CD4-positive, alpha-beta T cell treated with Interleukin-2 at 100 ng/mL for 4 hours (primary cell): ENCODE measurements at places on chromosomes 11 and 22.

DNA sequence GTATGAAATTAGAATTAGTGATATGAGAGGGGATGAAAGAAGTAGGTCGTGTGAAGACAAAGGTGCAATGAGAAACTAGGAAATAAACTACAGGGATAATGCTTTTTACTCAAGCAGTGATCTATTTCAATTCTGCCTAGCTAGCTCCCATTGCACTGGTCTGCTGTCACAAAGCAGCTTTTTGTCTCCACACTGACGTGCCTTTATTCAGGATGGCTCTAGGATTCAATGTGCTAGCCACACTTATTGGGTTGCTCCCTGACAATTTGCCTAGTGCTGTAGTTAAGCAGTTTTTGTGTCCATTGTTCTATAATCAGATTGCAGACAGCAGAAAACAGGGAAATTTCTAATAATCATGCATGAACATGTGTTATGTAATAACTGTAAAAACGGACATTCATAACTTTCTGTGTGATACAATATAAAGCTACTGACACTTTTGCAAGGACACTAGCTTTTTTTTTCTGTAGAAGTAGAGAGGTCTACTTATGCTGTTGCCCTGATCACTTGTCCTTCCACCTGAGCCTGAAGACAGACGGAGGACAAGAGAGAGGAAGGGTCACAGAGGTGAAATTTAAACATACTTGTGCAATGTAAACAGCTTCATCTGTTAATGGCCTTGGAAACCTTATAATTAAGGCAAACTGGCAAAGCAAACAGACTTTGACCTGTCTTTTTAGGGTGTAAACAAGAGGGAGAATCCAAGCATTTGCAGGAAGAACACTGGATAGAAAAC, 269.6 kb downstream of the LRRC4C start:
- DNase-seq = no peak

DNA sequence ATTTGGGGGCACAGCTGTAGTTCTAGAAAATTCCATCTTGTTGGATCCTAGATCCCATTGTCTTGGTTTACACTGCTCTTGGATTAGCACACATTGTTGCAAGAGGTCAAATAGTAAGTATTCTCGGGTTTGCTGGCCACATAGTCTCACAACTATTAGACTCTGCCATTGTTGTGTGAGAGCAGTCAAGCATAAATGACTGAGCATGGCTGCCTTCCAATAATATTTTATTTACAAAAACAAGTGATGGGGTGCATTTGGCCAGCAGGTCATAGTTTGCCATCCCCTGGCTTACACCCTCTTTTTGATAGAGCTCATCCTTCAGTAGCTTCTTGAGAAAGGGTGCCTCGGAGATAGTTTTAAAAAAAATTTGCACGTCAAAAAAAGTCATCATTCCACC, 77.9 kb upstream of the ALX4 start:
- DNase-seq = no peak

DNA sequence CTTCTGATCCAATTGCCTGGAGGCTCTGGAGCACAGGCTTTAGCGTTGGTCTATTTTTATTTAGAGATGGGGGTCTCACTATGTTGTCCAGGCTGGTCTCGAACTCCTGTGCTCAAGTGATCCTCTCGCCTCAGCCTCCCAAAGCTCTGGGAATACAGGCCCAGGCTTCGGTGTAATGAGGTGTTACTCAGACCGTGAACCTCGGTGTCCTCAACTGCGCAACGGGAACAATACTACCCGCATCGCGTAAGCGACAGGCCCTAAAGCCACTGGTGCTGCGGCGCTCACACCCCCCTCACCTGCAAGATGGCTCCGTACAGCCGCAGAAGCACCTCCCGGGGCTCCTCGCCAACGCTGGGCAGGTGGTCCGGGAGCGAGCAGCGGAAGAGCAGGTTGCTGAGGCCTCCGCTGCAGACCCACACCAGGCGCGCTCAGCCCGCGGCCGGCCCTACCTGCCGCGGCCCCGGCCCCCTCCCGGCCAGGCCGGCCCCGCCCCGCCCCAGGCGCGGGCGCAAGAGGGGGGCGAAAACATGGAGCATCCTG, 628 bp downstream of the CHKB start:
- DNase-seq = peak; percentile 30

GRCh38 chr11:86162239-86162638, 82.3 kb upstream of the EED start:
- no peak for DNase-seq

- DNase-seq = no peak
Measured at GRCh38 chr11:76806131-76806530, 23.0 kb downstream of the TSKU start.

DNA sequence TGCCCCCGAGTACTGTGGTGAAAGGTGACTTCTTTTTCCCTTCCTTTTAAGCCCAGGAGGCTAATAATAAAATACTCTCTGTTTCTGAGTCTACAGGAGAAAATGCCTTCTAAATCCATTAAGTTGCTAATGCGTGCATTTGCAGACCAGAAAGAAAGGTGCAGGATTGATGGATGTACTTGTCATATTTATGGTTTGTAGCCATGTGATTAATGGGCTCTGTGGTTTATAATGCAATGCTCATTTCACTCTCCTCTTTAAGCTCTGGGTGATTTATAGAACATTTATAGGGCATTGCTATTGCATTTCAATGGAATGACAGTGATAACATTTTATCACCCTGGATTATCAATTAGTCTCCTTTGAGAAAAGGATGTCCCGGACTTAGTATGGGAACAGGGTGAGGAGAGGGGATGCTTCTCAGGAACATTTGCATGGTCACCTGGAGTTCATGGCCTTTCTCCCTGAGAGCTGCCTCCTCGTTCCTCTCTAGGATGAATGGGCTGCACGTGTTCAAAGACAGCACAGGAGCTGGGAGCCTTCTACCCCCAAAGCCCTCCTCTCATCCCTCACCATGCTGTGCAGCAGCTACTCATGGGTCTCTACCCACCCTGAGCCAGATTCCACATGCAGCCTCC, 82.8 kb upstream of the HMGXB4 start:
- DNase-seq = no peak

DNA sequence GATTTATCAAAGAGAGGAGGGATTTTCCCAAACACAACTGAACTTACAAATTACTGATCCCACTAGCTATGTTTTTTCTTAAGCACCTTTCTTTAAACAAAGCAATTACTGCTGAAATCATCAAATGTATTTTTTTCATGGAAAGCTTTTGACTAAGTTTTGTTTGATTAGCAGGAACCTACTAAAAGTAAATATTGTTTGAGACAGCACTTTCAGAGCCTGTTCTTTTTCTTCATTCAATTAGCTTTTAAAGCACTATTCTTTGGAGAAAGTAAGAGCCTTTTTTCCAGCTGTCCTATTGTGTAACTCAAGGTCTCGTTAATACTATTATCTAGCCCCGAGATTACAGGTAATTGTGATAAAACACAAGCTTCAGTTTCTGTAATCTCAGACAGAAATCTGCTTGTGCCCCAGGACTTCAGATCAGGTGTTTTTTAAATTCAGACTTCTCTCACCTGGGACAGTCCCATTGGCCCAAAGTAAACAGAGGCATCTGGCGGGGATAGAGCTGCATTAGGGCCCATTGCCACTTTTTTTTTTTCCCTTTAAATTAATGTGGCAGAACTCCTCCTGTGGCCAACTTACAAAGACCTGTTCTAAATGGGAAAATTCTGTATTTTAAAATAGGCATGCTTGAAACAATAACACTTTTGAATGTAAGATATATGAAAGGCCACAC, 11.0 kb downstream of the CSTPP1 start:
- DNase-seq = no peak

- no peak for DNase-seq
Measured at GRCh38 chr22:40628354-40629042, 8.0 kb downstream of the MRTFA start.

DNA sequence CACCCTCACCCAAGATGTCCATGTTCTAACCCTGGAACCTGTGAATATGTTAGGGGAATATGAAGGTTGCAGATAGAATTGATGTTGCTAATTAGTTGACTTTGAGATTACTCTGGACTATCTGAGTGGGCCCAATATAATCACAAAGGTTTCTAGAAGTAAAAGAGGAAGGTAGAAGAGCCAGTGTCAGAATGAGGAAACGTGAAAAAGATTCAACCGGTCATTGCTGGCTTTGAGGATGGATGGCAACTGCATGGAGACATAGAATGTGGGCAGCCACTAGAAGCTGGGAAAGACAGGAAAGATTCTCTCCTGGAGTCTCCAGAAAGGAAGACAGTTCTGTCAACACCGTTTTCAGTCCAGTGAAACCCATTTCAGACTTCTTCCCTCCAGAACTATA, 86.6 kb downstream of the CLPB start:
- no peak for DNase-seq

DNA sequence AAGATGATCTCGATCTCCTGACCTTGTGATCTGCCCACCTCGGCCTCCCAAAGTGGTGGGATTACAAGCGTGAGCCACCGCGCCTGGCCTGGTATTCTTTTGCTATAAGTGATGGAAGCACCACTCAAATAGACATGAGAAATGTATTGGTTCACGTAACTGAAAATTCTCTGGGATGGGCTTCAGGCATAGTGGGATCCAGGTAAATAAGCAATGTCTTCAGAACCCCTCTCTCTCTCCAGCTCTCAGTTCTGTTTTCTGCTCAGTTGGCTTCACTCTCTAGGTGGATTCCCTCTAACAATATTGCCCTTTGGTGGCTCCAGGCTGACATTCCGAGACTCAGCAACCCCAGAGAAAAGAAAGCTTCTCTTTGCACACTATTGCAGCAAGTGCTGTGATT, 889 bp upstream of the LHFPL7 start:
- DNase-seq = no peak

DNA sequence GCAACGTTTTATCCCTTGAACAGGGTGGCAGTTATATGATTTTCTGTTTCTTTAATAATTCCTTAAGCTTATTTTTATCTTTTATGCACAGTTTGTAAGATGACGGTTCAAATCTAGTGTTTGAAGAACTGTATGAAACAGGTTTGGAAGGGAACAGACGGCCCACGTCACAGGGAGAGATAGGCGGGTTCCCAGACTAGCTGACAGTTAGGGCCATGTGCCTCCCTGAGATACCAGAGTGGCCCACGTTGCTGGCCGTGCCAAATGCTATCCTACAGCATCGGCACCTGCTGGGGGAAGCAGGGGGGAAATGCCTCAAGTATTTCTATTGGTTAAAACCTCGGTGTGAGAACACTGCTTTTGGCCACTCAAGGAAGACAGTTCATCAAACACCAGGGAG, 50.2 kb upstream of the BID start:
- DNase-seq = no peak

- DNase-seq = no peak
Measured at GRCh38 chr11:126997196-126997595, 3.4 kb downstream of the KIRREL3 start.

DNA sequence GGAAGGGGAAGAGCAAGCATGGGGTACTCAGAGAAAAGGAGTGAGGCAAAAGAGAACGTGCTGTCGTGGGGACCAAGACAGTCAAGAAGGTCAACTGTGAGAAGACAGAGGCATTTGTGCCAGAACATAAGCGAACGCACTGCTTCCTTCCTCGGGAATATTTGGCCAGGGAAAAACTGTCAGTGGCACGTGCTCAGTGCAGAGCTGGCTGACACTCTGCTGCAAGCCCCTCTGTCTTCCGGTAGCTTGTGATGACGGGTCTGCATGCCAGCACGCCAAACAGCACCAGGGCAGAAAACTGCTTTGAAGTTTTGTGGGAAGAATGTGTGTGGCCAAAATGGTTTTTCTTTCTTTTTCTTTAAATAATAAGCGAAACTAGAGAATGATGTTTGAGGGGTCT, 60.6 kb downstream of the SMCO4 start:
- no peak for DNase-seq

DNA sequence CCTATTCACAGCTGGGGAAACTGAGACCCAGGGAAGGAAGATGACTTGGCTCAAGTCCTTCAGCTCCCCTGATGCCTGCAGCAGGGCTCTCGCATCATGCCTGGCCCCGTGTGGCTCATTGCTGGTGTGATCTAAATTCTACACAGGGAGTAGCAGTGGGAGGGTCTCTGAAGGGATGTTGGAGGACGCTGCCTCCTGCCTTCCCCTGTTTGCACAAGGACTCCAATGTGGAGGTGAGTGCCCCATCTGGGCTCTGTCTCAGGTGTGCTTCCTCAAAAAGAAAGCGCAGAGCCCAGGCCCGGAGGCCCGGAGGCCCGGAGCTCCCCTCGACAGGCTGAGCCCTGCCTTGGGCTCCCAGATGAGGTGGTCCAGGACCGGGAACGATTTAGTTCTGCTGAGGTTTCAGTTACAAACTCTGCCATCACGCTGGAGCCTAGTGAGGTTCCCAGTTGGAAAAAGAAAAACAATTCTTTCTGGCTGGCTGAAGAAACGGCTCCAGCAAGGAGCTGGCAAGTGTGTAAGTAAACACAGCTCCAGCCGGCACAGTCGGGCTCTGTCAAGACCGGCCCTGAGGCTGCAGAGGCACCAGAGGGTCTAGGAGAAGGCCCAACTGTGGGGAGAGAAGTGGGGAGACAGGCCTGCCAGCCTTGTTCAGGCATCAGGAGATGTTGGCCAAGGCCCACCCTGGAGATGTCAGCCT, 49.8 kb downstream of the NAT10 start:
- DNase-seq = no peak

- DNase-seq = no peak
Measured at GRCh38 chr22:41935015-41935351, 8.4 kb upstream of the TNFRSF13C start.

DNA sequence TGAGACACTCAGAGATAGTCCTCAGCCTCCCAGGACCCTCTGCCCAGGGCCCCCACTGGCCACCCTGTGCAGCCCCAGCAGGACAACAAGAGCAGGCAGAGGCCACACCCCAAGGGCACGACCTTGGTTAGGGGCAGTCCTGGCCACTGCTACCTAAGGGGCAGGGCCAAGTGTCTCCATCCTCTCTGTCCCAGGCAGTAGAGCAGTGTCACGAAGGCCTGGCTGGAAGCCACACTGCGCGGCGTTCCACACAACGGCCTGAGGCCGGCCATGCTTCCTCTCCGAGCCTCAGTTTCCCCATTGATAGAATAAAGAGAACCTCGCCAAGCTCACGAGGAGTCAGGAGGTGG, 1074.3 kb downstream of the BRD1 start:
- DNase-seq = no peak

DNA sequence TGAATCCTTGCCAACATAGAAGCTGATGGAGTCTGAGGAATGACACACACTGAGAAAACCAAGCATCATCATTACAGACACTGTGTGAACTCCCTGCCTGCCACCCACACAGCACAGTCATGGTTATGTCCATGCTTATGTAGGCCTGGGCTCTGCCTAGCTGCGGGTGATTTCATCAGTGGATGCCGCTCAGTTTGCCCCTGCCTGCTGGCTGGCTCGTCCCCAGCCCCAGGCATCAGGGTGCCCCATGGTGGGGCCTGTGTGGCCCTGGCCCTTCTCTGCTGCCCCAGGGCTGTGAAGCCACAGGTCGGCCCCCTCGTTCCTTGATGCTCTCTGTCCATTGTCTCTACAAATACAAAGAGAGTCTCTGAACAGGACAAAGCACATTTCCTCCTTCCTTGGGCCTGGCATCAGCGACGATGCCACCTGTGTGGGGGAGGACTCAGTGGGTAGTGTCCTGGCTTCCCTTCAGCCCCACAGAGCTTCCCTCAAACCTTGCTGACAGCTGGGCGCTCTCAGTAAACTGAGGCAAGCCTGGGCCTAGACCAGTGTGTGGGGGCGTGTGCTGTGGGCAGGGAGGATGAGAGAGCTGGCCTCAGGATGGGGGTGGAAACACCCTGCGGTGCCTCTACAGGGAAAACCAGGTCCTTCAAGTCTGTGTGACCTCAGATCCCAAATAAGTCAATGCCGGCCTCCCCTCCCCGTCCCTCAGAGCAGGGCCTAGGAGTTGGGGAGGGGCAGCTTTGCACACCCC, 20.0 kb upstream of the TUB start:
- no peak for DNase-seq
